Amniotic epithelial cell (primary cell): ENCODE measurements at places on chromosomes 1 and 21.

DNA sequence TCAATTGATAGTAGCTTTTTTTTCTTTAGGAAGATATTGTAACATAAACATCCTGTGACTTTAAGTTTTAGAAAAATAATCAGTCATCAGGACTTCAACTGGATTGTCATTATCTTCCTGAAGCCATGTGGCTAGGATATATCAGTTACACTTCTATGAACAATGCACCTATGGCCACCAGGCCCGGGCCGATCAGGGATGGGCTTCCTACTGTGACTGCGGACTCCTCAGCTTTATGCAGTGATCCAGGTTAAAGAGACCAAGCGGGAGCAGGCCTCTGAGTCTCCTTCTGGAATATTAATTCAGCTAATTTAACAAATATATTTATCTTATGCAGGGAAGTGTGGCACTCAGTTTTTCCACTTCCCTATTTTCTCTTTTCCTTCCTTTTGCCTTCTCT is 200.6 kb downstream of the ADGRL2 start:
- DNase-seq: no peak

DNA sequence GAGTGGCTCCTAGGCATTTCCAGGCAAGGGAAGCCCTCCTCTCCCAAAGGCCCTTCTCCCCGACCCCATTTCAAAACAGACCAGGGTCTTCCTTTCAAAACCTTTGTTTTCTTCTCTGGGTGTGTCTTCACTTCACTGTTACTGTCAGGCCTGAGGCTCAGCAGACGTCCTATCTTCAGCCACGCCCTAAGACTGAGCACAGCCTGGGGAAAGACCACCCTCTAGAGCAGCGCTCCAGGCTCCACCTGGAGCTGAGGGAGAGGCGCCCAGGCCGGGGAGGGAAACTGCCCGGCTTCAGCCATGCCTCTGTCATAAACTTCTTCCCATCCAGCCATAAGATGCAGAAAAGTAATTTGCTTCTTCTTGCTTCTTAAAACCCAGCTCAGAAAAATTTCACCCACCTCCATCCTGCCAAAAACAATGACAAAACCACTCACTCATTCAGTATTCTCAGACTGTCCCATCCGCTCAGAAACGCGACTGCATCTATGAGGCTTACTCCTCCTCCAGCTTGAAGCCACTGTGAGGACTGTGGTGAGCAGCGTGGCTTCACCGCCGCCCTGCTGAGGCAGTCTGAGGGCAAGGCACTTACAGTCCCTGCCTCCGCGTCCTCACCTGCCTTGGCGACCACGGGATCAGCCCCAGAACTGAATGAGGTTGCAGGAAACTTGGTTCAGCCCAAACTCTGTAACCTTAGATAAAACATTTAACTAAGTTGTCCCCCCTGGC is 36.1 kb downstream of the VN1R5 start:
- DNase-seq: no peak

DNA sequence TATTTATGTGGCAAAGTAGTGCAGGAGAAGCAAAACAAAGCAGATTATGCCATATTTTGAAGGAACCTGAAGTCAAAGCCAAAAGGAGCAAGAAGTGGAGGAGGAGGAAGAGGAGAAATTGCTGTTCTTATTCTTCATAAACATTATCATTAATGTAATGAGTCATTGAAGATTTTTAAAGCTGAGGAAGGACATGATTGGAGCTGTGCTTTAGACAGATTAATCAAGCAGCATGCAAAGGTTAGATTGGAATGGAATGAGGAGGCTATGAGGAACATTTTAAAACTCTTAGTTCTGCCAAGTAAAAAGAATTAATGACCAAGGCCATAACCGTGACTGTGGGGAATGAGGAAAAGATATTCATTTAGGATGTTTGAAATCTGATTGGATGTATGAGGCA is 33.0 kb upstream of the HSD17B7 start:
- DNase-seq: peak; percentile 79

GRCh38 chr1:178938959-178939317 is 68.1 kb upstream of the ANGPTL1 start:
- DNase-seq: peak; percentile 66

DNA sequence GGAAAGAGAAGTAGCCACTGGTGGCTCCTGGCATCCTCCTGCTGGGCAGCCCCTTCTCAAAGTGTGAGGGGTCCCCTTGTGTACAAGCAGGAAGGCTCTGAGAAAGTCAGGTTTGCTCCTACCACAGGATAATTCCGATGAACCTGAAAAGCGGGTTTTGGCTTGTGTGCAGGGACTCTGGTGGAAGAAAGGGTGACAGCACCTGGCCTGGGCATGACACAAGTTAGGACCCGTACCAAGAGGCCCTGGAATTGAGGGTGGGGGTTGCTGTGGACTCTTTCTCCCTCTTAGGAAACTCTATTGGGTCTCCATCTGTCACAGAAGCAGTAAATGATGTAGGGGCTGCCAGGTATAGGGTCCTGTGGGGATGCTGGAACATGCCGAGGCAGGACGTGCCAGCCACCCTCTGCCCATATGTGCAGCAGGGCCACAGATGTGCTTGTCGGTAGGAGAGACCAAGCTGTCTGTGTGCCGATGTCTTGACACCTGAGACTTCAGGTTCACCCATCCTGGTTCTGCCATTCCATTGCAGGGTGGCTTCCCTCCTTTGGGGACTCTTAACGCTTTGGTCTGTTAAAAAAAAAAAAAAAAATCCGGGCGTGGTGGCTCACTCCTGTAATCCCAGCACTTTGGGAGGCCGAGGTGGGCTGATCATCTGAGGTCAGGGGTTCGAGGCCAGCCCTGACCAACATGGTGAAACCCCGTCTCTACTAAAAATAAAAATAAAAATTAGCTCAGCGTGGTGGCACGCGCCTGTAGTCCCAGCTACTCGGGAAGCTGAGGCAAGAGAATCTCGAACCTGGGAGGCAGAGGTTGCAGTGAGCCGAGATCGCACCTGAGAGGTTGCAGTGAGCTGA is 9.8 kb downstream of the C1orf35 start:
- no peak for DNase-seq

- DNase-seq: no peak
These were observed 470.8 kb downstream of the AJAP1 start for GRCh38 chr1:5125208-5125607.

DNA sequence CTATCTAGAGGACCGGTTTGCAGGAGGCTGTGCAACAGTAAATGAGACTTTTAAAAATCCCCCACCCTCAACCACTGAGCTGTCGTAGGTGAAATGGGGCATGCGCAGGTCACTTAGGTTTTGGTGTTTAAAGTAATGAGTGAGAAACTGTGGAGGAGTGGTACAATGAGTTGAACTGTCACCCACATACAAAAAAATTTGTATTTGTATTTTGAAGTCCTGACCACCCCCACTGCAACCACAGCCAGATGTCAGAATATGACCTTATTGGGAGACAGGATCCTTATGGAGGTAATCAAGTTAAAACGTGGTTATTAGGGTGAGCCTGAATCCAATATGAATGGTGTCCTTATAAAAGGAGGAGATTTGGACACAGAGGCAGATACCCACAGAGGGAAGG is 1.6 kb upstream of the IRF6 start:
- no peak for DNase-seq
